ENCODE measurements at places on chromosomes 4 and X.

DNA sequence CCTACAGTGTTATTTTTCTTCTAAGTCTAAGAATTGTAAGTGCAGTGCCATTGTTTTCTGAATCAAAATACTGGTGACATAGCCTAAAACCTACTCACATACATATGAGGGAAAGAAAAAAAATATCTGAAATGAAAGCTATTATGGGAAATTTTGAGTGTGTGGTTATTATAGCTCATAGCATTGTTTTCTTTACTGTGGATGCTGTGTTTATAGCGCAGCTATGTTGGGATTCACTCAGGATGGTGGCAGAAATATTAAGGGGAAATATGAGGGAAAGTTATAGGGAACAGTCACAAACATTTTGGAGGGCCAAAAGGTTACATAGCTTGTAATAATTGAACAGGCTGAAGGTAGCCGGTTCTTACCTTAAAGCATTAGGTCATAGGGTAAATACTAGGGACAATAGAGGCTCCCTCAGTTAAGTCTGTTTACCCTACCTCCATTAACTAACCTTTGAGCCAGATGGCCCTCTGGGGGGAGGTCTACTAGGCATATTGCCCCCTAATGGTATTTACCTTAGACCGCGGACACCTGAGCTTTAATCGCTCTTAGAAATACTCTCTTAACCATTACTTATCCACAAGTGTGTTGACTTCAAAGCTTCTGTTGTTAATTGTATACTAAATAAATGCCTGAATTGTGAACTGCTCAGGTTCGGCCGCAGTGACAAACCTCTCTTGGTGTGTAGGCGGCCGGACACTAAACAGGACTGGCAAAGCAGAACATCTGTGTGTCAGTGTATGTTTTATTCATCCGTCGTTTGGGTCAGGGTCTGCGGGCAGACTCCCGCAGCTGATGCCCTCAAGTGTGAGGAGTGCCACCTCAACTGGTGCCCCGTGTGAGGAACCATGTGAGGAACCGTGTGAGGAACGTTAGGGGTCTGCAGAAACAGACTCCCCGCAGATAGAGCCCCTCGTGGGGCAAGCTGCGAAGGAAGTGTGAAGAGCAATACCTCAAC lies 21.3 kb upstream of the SULT1B1 start:
- no peak for DNase-seq

- DNase-seq: no peak
Measured at GRCh38 chrX:134525086-134525792, 65.3 kb downstream of the HPRT1 start.

DNA sequence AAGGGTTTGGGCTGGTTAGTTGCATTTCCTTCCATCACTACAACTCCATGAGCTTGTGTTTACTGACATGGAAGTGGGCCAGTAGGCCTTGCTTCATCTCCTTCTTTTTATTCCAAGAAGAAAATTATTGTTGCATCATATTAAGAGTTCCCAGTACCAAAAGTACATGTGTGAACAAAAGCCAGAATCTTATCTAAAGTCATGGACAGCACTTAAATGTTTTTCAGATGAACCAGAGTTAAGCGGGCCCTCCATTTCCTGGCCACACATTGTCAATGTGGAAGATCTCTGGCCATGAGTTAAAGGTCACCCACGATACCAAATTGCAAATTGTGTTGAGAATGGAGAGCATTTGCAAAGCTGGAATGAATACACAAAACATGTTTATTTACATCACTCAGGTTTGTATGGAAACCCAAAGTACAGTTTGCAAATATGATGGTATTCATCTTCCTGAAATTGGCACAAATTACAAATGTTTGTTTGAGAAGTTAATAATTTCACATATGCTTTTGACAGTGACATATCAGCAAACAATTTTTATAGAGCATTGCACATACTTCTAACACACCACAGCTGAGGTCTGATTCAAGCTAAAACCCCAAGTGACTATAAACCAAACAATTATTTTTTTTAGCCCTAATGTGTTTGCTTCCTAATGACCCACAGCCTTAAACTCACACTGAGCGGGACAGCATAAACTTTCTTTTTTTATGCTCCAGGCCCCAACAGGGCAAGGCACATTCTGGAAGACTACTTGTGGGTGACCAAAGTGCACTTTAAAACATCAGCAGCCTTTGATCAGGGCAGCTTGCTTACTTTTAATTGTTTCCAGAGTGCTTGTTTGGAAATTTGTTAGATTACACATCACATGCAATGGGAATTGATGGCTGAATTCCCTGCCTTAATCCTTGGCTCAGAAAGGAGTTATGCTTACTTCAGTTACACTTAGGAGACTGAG lies 502.9 kb upstream of the SLIT2 start:
- DNase-seq: no peak

DNA sequence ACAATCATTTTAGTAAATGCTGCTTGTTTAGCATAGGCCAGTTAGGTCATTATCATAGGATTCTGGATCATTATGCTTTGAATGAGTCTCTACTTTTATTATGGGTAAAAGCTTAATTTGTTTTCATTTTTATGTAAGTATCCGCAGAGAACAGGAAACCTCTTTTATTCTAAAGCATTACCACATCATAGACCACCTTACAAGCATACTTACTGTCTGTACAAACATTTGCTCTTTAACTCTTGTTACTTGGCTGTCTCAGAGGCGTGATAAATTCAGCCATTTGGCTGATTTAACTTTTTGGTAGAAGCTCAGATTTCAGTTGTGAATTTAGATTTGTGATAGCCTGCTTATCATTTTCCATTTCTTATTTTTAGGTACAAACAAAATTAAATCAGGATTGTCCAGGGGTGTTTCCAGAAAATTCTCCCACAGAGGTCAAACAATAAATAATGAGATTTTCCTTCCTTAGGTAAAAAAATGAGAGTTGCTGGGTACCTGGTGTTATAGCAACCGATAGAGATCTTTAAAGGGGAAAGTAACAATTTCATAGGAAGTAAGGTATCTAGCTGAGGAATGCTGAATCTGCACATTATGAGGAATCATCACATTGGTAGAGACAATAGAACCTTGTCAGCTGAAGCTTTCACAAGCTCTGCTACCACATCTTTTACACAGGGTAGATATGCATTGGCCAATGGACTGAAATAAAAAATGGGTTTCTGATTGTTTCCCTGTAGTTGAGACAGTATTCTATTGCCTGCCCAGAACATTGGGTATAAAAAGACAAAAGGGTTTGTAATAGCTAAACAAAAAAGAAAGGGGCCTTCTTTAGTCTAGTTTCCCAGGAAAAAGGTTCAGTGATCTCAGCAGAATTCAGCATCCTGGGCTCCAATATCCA lies 62.5 kb downstream of the NDNF start:
- no peak for DNase-seq

GRCh38 chrX:55623100-55623499 lies at the start of gene FOXR2:
FOXR2 (plus strand) TSS chrX:55623400; CDS start chrX:55623712, 312 bp downstream.
- DNase-seq: no peak

GRCh38 chr4:127686658-127687057 lies 43.5 kb upstream of the SLC25A31 start:
- no peak for DNase-seq

Measured in PC-9 (cell line).